ENCODE measurements at places on chromosomes 3 and 15. TPM values are rescaled to one million over a fixed set of nuclear protein-coding genes. Genes with fewer than 3 reads are reported as not detected.

PLA2G4D gene
- polyA plus RNA-seq = 0.22 TPM

GRCh38 chr3:77147836-77148578 is 108.1 kb downstream of the ROBO2 start:
- no peak for DNase-seq

KLHL40 gene
- 0.07 TPM for polyA plus RNA-seq

DNA sequence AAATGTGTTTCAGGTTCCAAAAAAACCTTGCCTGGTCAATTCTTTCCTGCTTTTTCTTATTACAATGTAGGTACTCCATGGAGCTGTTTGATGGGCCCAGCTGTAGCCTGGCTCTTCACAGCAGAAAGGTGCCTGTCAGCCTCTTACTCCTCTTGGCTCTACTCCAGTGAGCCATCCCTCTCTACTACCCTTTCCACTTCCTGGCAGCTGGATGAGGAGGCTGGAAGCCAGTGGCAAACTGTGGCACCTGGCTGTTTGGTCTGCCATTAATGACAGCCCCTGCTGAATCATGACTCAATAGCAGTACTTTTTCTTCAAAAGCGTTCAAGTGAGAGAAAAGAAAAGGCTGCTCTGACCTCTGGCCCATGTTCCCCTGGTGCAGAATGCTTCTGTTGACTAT is 618.1 kb downstream of the PYDC2 start:
- no peak for DNase-seq

DNA sequence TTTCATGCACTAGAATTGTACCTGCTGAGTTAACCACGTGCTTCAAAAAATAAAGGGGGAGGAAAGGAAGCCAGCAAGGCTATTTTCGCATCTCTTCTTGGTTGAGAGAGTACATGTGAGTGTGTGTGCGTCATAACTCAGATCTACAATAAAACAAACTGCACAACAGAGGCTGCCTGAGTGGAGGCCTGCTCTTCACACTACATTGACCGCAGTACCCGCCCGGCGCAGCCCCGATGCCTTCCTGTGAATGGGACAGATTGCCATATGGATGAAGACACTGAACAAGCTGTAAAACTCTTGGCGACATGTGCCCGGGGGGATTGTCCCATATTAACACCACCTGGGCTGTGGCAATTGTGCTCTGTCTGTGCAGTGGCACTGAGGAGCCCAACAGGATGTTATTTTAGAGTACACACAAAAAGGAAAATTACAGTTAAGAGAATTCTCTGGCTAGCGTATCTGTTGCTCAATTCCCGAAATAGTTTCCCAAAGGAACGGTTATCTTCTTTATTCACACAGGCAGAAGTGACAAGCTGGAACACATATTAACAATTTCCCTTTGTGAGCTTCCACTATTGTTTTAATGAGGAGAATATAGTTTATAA is 551.5 kb downstream of the FOXP1 start:
- DNase-seq = peak; percentile 26

- no peak for DNase-seq
Measured at GRCh38 chr3:38500688-38501417, 4.7 kb downstream of the EXOG start.

EPHA6 gene
- polyA plus RNA-seq = 0.92 TPM

GRCh38 chr3:160693191-160693590 is 16.2 kb downstream of the ARL14 start:
- no peak for DNase-seq

GRCh38 chr15:78313383-78313782 is 14.0 kb upstream of the SKIC8 start:
- no peak for DNase-seq

- DNase-seq = no peak
Measured at GRCh38 chr15:100373120-100373896, 31.5 kb upstream of the ADAMTS17 start.

SLC51B gene
- 14.1 TPM for polyA plus RNA-seq

CP gene
- 0.33 TPM for polyA plus RNA-seq

DUOXA2 gene
- not detected for polyA plus RNA-seq

DNA sequence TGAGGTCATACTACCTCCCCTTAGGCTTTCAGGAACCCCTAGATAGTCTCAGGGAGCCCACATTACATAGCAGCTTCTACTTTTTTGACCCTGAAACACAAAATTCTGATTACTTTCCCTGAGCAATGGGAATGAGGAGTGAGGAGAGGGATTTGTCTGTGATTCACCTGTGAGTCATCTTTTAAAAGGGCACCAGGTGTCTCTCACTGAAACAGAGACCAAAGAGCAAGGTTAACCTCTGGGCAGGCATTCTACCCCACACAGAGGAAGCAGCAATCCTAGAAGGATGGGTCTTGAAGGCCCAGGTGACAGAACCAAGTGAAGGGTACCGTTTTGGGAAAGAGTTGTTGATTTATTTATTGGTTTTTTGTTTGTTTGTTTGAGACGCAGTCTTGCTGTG is 31.1 kb upstream of the UBE2E2 start:
- DNase-seq = no peak

GRCh38 chr3:172216911-172217310 is 177.5 kb downstream of the FNDC3B start:
- DNase-seq = no peak

DNA sequence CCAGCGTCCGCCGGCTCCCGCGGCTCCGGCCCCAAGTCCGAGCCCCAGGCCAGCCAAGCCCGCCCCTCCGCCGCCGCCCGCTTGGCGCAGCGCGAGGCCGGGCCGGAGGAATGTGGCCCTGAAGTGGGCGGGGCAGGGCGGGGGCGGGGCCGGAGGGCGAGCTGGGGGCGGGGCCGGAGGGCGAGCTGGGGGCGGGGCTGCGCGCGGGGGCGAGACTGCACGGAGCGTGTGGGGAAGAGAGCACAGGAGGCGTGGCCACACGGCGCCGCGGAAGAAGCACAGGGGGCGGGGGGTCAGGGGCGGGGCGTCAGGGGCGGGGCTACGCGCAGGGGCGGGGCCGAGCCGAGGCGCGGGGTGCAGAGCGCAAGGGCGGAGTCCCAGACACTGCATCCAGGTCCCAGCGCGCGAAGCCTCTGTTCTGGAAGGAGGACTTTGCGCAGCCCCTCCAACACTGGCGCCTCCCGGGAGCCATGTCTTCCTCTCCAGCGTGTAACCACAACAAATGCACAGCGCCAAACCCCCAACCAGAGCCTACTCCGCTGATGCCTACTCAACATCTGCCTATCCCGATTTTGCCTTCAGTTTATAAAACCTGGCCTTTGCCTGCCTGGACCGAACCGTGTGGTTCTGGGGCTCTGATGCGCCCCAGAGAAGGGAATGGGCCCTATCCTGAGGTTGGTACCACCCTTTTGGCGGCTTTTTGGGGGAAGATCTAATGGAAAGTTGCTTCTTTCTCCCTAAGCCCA is 105.5 kb downstream of the IQSEC1 start:
- peak; percentile 86 for DNase-seq

GRCh38 chr3:149881879-149882278 is 68.9 kb downstream of the RNF13 start:
- DNase-seq = no peak
